Cortex of kidney (tissue), 1 donor: ENCODE measurements at places on chromosomes 5 and 9.

DNA sequence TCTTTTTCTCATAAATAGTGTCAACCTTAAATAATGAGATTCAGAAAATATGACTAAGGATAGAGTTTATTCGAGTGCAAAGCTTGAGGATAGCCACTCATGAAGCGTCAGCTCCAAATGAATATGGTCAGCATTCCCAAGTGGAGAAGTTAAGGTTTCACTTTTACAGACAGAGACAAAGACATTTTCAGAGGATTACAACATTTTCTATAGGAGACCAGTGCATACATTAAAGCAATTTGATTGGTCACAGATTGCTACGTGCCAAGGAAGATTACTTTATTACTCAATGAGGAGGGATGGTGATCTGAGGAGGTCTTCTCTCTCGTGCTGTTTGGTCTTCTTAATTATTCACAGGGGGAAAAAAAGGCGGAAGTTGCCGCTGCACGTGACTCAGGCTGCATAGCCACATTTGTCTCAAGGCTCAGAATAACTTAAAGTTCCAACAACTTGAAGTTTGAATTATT is 60.1 kb upstream of the SPATA31C2 start:
- no peak for DNase-seq

DNA sequence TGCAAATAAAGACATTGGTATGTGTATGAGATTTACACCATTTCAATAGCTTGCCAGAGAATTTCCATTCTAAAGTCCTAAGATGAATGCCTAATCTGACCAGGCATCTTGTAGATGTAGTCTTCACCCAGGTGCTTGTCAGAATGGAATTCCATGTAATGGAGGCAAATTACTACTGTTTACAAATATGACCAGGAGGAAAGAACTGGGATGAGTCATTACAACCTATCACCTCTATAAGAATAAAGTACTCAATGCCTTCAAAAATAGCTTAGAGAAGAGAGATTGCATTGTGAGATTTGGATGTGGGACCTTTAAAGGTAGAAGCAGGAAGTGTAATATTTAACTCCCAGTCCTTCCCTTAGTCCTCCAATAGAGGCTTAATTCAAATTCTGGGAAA is 507.0 kb upstream of the PTGER4 start:
- no peak for DNase-seq

- DNase-seq: no peak
Measured at GRCh38 chr9:77945798-77946197, 85.8 kb downstream of the GNAQ start.

DNA sequence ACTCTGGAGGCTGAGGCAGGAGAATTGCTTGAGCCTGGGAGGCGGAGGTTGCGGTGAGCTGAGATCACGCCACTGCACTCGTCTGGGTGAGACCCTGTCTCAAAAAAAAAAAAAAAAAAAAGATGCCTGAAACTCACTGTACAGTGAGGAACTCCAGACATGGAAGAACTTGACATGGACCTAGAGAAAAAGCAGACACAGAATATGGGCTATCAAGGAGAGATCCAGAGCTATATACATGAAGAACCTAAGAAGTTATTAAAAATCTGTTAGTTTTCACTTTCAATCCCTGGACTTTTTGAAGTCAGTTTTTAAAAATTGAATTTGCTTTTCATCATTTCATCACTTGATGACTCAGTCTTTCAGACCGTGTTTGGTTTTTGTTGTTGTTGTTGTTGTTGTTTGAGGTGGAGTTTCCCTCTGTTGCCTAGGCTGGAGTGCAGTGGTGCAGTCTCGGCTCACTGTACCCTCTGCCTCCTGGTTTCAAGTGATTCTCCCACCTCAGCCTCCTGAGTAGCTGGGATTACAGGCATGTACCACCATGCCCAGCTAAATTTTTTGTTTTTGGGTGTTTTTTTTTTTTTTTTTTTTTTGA is 20.3 kb downstream of the PAIP2 start:
- no peak for DNase-seq

DNA sequence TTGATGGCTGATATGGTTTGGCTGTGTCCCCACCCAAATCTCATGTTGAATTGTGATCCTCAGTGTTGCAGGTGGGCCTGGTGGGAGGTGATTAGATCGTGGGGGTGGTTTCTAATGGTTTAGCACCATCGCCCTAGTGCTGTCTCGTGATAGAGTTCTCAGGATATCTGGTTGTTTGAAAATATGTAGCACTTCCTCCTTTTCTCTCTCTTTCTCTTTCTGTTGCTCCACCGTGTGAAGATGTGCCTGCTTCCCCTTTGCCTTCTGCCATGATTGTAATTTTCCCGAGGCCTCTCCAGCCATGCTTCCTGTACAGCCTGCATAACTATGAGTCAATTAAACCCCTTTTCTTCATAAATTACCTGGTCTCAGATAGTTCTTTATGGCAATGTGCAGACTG is 111.6 kb downstream of the SREK1 start:
- no peak for DNase-seq

DNA sequence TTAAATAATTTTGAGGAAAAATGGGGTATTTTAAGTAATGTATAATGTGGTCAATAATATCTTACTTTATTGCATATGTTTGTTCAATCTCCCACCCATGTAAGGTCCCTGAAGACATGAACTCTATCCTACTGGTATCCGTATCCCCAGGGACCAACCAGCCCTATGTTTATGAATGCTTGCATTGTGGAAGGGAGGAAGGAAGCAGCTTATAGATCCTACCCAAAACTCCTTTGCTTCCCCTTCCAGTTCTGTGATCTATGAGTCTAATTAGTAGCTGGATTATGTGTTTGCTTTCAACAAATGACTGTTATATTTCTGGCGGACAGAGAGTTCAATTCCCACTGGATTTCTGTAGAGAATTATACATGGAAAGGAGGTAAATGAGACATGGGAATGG is 45.6 kb downstream of the CNTRL start:
- DNase-seq: no peak

DNA sequence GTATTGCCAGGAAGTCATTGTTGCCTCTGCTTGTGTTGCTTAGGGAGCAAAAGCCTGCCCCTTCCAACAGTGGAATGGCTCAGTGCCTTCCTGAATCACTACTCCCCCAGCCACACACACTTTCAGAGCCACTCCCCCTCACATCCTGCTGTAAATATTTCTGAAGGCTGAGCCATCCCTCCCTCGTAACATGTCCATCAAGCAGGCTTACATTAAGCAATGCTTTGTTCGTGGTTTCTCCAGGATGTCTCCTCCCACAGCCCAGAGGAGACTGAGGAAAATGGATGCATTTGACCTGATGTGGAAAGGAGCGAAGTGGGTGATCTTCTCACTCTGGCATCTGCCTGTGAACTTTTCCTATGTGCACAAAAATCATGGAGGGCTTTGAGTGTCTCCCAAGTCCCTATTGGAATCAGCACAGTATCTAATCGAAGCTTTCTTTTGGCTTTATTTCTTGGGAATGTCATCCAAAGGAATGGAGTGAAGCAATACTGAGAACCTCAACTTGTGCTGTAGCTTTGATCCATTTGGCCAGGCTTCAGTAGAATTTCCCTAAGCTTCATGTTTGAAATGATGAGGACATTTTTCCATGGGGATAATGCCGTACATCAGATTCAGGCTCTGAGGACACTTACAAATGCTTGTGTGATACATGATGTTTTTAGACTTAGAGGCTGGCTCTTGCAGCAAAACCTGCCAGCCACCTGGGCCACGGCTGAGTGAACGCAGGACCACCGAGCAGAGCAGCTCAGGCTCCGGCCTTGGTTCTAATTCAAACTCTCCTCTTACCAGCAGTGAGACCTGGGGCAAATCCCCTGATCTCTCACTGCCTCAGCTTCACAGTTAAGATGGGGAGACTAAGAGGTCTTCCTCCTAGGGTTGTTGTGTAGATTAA is 389.1 kb downstream of the ENC1 start:
- DNase-seq: no peak

GRCh38 chr9:132997591-132997990 is 19.1 kb downstream of the GFI1B start:
- DNase-seq: no peak

- DNase-seq: no peak
Measured at GRCh38 chr9:92327283-92327850, 1.6 kb downstream of the CENPP start.

DNA sequence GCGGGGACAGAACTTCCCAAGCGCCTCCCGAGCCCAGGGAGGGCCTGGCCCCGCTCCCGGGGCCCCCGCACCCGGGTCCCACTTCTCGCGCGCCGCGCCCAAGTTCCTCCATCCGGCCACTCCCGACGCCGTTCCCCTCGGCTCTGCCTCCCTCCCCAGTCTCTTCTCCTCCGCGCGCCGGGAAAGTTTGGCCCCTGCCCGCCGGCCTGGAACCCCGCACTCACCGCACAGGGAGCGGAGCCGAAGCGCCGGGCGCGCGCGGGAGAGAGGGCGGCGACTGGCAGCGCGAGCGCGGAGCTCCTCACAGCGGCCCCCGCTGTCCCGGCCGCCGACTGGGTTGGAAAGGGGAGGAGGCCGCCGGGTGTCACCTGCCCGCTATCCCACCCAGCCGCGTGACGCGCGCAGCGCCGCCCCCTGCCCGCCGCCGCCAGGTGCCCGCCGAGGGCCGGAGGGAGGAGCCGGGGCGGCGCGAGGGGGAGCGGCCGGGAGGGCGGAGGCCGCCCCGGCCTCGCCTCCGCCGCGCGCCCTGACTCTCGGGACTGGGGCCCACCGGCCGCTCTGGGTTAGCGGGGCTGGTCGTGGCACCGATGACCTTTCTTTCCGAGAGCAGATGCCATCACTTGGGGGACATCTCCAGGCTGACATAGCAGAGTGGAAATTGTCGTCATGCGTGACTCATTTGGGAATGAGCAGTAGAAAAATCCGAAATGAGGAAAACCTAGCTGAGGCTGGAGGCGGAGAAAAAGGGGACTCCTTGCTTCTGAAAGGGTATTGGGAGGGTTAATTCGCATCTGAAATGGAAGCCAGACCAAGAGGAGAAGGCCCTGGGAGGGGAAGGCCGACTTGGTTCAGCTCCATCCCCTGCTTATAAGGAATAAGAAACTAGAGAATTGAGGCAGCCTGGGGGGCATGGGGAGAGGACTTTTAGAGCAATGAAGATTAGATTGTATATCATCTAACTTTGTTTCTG is at the start of gene ELOVL7:
Gene ELOVL7 (minus strand): TSS at position 334 of the 970 bp plus-strand sequence. CDS start 56,872 bp downstream, outside the sequence.
- no peak for DNase-seq

GRCh38 chr9:32706004-32706724 is 70.7 kb upstream of the TAF1L start:
- no peak for DNase-seq

GRCh38 chr5:21219251-21219650 is 1231.3 kb upstream of the CDH18 start:
- no peak for DNase-seq

GRCh38 chr5:98557916-98558315 is 215.5 kb upstream of the RGMB start:
- DNase-seq: no peak

DNA sequence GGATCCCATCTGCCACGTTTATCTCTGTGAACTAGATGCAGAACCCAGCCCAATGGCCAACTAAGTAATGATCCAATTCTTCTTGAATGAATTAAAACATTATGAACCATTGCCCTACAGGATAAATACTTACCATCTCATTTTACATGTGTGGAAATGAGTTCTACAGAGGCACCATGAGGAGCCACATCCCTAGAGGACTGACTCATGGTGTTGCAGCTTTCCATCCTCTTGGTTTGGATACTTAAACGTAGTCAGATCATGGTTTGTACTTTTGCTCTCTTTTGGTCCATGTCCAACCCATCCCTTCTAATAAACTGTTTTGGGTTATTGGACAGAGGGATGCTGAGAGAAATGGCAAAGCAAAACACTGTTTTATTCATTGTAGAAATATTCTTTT is 484.8 kb downstream of the EBF1 start:
- DNase-seq: no peak

- no peak for DNase-seq
Measured at GRCh38 chr5:159469496-159470372, 139.4 kb upstream of the IL12B start.

DNA sequence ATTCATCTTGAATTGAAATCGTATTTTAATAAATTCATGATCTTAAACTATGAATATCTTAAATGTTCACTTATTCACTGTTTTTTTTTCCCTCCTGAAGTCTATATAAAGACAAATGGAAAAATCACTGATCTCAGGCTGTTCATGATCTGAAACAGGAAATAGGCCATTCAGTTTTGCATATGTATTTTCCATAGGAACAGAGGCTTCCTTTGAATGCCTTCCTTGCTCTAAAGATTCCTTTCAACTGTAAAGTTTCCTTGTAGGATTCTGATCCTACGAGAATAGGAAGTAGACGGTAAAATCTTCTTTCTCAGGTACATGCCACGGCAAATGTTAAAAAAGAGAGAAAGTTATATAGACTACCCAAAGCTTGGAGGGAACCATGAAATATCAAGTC is 194.4 kb upstream of the PPP1R2B start:
- DNase-seq: no peak

DNA sequence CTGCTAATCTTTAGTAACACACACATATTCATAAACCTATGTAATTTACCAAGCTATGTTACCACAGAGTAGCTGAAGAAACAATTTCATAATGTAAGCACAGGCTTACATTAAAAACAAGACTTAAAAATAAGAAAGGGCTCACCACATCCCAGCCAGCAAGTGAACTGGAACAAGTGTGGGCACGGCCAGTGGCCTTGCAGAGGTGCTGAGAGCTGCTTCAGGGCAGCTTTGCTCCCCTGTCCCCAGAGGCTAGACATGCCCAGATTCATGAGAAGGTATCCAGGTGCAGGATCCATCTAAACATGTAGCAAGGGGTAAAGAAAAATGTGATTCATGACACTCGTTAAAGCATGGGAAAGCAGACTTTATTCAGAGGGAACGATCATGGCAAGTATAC is 62.0 kb upstream of the CKS2 start:
- no peak for DNase-seq

DNA sequence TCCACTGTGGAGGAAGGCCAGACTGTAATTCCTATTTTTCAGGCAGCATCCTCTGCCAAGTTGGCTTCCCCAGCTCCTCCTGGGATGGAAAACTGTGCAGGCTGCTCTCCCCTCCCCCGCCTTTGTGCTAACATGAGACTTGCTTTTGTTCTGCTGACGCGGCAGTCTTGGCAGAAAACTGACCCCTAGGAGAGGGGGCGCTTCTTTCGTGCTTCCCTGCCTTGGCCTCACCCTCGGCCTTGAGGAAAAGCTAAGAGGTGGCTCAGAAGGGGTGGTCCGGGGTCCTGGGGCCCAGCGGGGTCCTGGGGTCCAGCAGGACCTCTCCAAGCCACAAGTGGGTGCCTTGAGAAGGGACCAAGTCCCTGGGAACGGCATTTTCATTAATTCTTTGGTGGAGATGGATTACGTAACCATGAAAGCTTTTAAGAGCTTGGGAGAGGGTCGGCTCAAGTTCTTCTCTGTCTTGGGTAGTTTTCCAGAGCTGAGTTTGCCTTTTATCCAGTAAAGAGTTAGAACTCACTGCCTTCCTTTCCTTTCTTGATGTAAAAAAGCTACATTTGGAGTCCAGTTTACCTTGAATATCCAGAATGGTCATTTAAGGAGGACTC is 51.0 kb downstream of the SH3PXD2B start:
- DNase-seq: no peak

- no peak for DNase-seq
Measured at GRCh38 chr5:81408496-81408895, 14.6 kb upstream of the ACOT12 start.

GRCh38 chr5:96584712-96585111 is 77.5 kb upstream of the CAST start:
- no peak for DNase-seq
